ENCODE measurements at places on chromosomes 1 and 21.
A peak's percentile ranks its signal among the peaks of the same experiment; 100 is the strongest.

- DNase-seq: no peak
Observed at GRCh38 chr1:60866226-60866900, 216.0 kb upstream of the NFIA start.

GRCh38 chr1:229032375-229032774, 238.5 kb upstream of the RAB4A start:
- no peak for DNase-seq

- no peak for DNase-seq
Observed at GRCh38 chr1:212690816-212691403, 8.7 kb downstream of the BATF3 start.

DNA sequence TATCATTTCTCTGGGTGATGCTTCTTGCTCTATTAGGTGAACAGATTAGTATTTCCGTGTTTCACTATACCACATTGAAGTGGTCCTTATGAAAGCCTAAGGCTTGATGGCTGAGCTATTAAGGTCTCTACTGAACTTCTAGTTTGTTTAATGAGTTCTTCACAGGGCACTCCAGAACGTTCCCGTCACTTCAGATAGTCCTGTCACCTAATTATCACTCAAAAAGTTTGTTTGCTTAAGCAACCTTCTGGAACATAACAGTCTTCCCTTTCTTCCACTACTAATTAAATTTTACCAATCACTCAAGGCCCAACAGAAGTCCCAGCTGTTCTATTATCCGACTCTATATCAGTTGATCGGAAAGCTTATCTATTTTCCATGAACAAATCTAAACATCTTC, 104.6 kb upstream of the ZC3H11B start:
- DNase-seq: no peak

- no peak for DNase-seq
Observed at GRCh38 chr1:62311473-62311943, 7.7 kb downstream of the KANK4 start.

- DNase-seq: no peak
Observed at GRCh38 chr1:110240476-110241210, 30.5 kb downstream of the KCNC4 start.

- no peak for DNase-seq
Observed at GRCh38 chr1:202170726-202171125, 10.3 kb upstream of the PTPN7 start.

GRCh38 chr21:29581393-29581792, 282.7 kb downstream of the BACH1 start:
- no peak for DNase-seq

DNA sequence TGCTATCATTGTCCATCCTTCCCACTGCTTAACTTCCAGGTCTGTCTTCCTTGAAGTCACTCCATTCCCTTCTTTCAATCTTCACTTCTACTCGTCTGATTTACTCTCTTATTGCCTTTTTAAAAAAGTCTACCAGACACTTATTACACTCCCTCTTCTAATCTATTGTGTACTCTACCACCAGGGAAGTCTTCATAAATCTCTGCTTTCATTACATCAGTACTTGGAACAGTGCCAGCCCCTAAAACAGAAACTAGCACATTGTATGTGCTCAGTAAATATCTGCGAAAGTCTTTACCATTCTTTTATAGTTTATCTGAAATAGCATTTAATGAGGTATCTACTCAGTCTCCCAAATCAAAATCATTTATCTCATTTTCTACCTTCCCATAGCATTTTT, 236.4 kb downstream of the USH2A start:
- DNase-seq: no peak

DNA sequence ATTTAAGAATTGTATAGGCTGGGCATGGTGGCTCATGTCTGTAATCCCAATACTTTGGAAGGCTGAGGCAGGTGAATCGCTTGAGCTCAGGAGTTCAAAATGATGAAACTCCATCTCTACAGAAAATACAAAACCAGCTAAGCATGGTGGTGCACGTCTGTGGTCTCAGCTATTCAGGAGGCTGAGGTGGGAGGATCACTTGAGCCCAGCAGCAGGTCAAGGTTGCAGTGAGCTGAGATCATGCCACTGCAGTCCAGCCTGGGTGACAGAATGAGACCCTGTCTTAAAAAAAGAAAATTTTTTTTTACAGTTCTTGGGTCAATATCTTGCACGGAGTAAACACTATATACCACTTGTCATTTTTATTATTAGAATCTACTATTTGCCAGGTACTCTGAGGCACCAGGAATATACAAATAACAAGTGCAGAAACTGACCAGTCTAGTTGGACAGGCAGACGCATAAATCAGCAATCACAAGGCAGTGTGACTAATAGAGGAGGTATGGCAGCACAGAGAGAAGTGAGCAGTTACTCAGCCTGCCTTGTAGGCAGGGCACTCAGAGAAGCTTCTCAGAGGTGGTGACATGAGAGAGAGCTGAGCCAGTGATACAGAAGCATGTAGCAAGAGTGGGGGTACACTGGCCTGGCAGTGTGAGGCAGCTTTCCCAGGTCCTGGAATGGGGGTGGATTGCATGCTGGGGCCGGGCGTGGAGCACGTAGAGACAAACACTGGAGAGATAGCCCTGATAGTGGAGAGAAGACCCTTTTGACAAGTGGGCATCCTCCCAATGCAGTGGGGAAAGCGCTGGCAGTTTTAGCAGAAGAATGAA, 8.0 kb downstream of the PHLDA3 start:
- DNase-seq: peak; percentile 93

GRCh38 chr1:15799004-15799867, 8.2 kb downstream of the UQCRHL start:
- DNase-seq: peak; percentile 93

DNA sequence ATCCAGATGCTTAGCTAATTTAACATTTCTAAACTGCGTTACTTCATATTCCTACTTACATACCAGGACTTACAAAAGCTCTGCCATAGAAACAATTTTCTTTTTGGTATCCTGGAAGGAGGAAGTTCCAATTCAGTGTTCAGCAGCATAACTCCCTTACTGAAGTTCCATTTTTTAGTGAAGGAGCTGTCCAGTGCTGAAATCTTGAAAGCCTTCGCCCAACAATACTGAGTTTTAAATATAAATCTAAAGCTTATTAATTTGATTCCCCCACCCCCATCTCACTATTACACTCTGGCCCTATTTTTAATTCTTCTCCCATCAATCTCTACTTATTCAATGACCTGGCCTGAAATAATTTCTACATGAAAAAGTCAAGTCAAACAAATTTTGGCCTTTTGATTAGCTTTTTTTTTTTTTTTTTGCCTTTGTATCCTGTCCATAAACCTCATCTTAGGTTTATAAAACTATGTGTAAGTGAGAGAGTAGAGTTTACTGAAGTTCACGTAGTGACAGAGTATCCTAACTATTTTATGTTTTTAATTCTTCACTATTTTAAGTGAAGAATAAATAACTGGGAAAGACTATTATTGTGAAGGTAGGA, 323.0 kb upstream of the PLD5 start:
- no peak for DNase-seq

All from GM04504 (cell line).